HTR-8/SVneo (cell line): ENCODE measurements at places on chromosomes 7 and 10.

GRCh38 chr10:22682237-22683139 is 31.9 kb downstream of the PIP4K2A start:
- DNase-seq, result no peak

GRCh38 chr10:119025776-119026175 is 3.7 kb upstream of the NANOS1 start:
- no peak for DNase-seq

- no peak for DNase-seq
Measured at GRCh38 chr7:70585071-70585470, 546.9 kb upstream of the GALNT17 start.

DNA sequence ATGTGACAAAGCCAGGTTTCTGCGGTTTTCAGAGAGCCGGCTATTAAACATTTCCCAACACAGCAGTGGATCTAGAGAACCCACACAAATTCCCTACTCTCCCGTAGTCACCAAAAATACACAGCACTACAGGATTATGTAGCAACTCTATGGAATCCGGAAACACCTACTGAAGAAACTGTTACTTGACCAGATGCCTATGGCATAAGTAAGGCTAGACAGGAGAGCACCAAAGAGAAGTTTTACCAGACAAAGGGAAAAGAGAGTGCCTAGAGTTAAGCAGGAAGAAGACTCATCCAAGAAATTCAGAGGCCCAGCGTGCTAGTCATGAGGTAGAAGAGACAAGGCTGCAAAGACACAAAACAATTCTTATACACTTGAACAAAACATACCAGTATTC is 321.1 kb downstream of the PARD3 start:
- peak; percentile 15 for DNase-seq
